Osteoblast (primary cell): ENCODE measurements at places on chromosomes 1 and 21. TPM values are rescaled to one million over a fixed set of nuclear protein-coding genes. Genes with fewer than 3 reads are reported as not detected.

GJB4 gene
- total RNA-seq, result not detected in 2 replicates

CELA3B gene
- not detected in 2 replicates for total RNA-seq

PTGS2 gene
- 3.3 and 3.8 TPM in 2 replicates for total RNA-seq

TNN gene
- under 0.01 TPM in 1 of 2 replicates, not detected in the other for total RNA-seq

ZNF593OS gene
- not detected in 2 replicates for total RNA-seq

CYP4A22 gene
- total RNA-seq, result not detected in 2 replicates

- no peak overlapping the region for H3K4me3 ChIP-seq
- peak overlapping the region; percentile 79 for H3K27ac ChIP-seq
- no peaks in the 10 kb centered on the region for H3K36me3 ChIP-seq
- H3K27me3 ChIP-seq, result no peaks in the 10 kb centered on the region
- H3K4me1 ChIP-seq, result peaks cover 49% of the 10 kb centered on the region
Observed at GRCh38 chr1:68197461-68197860, 34.9 kb downstream of the WLS start.

DNA sequence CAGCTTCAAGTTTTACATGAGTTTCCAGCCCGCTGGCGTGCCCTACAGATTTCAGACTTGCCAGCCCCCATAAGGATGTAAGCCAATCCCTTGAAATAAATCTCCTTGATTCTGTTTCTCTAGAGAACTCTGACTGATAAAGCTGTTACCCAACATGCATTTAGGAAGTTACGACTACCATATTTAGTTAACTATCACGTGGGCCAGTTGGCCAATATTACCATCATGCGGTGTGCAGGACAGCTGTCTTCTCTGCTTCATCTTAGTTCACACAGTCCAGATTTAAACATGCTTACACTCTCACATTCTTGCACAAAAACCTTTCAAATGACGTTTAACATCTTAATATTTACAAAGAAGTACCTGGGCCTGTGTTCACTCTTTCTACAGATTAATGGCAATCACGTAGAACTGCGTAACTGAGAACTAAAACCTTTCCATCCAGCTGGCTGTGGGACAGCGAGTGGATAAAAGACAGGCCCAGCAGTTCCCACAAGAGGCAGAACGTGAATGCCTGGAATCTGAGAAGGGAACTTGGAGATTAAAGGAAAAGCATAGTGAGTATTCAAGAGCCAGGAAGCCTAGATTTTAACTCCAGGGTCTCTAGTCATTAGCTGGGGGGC, 20.8 kb downstream of the FAM177B start:
- no peaks in the 10 kb centered on the region for H3K36me3 ChIP-seq
- no peak overlapping the region for H3K4me3 ChIP-seq
- peaks cover 12% of the 10 kb centered on the region for H3K4me1 ChIP-seq
- H3K27ac ChIP-seq, result no peak overlapping the region
- peaks cover 10% of the 10 kb centered on the region for H3K27me3 ChIP-seq

DNA sequence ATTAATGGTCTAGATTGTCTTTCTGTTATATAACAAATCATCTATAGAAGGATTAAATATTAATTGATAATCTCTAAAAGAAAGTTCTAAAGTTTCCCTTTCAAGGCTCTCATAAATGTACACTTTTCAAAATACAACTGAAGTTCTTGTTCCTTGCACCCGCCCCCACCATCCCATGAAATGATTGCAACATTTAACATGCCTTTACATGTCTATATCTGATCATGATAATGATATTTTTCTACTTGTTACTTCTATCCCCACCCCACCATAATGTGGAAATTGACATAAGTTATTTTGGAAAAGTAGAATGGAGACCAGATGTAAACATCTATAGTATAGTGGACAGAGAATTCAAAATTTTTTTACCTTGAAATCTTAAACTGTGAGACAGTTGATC, 186.6 kb downstream of the NTNG1 start:
- H3K4me3 ChIP-seq, result no peak overlapping the region
- no peaks in the 10 kb centered on the region for H3K36me3 ChIP-seq
- H3K27me3 ChIP-seq, result no peaks in the 10 kb centered on the region
- no peaks in the 10 kb centered on the region for H3K4me1 ChIP-seq
- no peak for DNase-seq

DNA sequence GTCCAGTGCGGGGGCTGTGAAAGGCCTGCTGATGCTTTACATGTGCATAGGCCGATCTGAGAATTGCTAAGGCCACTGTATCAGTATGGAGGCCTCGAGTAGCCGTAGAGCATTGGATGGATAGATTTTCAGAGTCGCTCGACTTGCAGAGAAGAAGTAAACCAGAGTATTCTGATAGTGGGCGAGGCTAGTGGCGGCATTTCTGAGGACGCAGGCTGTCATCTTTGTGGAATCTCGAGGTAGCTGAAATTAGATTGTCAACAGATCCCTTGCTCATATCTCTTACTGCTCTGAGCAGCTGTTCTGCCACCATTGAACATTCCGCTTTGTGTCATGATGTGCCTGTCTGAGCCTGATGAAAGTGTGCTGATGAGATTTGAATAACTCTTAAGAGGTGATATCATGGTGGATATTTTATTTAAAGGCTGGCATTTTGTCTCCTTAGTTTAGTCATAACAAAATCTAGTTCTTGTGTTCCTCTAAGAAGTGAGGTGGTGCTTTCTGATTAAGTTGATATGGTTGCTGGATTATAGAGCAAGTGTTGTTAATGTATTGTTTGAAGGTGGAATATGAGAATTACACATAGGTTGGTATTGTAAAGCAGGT, 1.5 kb downstream of the KIF1B start:
- peaks cover 22% of the 10 kb centered on the region for H3K4me1 ChIP-seq
- H3K4me3 ChIP-seq, result peak overlapping the region; percentile 99
- H3K27me3 ChIP-seq, result no peaks in the 10 kb centered on the region
- no peaks in the 10 kb centered on the region for H3K36me3 ChIP-seq
- peak overlapping the region; percentile 94 for H3K27ac ChIP-seq
- peak; percentile 65 for DNase-seq

DNA sequence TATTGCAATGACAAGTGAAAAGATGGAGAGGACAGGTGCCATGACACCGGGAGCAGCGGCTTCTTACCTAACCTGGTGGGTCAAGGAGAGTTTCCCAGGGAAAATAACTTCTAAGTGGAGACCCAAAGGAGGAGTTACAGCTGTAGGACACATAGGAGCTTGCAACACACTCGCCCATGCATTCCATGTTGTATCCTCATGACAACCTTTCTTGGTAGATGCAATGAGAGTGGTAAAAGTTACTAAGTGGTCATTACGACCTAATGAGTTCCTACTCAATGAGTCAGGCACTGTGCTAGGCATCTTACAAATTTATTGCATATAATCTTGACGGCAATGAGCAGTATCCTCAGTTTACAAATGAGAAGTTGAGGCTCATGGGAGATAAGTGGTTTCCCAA, 119.5 kb upstream of the HOOK1 start:
- no peak for DNase-seq
- H3K27ac ChIP-seq, result no peak overlapping the region
- H3K36me3 ChIP-seq, result no peaks in the 10 kb centered on the region

DNA sequence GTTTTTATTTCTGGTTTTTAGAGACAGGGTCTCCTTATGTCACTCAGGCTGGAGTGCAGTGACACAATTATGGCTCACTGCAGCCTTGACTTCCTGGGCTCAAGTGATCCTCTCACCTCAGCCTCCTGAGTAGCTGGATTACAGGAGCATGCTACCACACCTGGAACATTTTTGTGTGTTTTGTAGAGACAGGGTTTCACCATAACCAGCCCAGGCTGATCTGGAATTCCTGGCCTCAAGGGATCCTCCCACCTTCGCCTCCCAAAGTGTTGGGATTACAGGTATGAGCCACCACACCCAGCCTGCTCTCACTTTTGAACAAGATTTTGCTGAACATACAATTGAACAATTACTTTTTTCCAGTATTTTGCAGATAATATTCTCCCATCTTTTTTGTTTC, 24.0 kb upstream of the HYI start:
- H3K36me3 ChIP-seq, result no peaks in the 10 kb centered on the region
- H3K4me3 ChIP-seq, result no peak overlapping the region
- H3K27ac ChIP-seq, result no peak overlapping the region
- DNase-seq, result no peak
- H3K4me1 ChIP-seq, result peaks cover 28% of the 10 kb centered on the region

DNA sequence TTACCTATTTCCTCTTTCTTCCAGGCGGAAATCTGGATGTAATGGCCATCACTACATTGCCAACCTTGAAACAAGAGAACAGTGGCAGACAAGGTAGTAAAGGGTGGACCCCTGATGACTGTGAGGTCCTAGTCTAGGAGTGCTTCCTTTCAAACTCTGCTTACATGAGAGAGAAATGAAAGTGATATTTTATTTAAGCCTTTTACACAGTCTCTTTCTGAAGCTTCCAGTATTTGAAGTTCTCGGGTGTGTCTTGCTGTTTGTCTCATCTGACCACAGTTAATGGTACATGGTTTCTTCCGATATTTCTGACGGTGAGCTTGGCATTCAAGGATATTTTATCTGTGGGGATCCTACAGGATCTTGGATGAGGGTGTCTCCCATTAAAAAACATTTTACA, 215.2 kb downstream of the SLC45A1 start:
- DNase-seq, result no peak
- no peak overlapping the region for H3K27ac ChIP-seq
- no peak overlapping the region for H3K4me3 ChIP-seq
- H3K36me3 ChIP-seq, result peaks cover 9% of the 10 kb centered on the region
- no peaks in the 10 kb centered on the region for H3K27me3 ChIP-seq
- no peaks in the 10 kb centered on the region for H3K4me1 ChIP-seq

DNA sequence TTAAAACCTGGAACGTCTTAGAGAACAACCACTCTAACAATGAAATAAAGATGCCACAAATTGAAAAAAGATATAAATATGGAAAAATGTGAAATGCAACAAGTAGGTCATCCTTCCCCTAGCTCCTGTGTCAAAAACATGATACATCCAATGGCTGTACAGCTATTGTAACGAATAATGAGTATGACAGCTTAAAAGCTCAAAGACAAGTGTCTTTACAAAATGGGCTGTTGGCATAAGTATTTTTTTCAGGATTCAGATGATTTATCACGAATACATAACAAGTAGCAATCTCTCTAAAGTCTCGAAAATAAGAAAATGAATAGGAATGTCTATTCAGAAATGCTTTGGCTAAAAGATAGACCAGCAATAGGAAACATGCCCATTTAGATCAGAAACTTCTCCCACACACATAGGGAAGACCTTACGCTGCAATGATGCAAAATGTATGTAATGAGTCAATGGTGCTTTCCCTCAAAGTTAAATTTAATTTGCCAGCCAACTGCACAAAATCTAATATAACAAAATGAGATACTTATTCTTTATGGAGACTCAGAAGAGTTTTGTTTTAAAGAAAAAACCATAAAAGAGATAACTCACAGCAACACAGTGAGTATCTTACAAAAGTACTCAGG, 8.3 kb downstream of the TGFBR3 start:
- no peak overlapping the region for H3K27ac ChIP-seq
- no peak for DNase-seq
- no peaks in the 10 kb centered on the region for H3K27me3 ChIP-seq
- H3K4me1 ChIP-seq, result peaks cover 15% of the 10 kb centered on the region
- H3K4me3 ChIP-seq, result no peak overlapping the region

DNA sequence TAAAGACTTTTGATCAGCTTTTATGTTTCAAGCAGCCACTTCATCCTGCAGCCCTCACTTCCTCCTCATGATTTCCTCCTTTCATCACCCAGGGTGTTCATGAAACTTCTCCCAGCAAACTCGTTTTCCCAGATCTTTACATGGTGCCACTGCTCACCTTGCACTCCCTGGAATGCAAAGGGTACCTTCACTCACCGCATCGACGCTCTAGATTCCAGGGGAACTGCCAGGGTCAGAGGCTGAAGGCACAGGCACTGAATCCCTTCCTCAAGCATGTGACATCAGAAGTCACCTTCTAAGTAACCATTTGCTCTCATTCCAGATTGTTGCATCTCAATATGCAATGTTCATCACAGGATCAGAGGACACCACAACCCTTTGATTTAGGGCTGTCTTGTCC, 82.8 kb downstream of the PRKAB2 start:
- no peaks in the 10 kb centered on the region for H3K36me3 ChIP-seq
- peaks cover 7% of the 10 kb centered on the region for H3K4me1 ChIP-seq
- peaks cover 9% of the 10 kb centered on the region for H3K27me3 ChIP-seq
- no peak overlapping the region for H3K27ac ChIP-seq
- DNase-seq, result no peak
